ENCODE measurements at places on chromosomes 1 and 21.

DNA sequence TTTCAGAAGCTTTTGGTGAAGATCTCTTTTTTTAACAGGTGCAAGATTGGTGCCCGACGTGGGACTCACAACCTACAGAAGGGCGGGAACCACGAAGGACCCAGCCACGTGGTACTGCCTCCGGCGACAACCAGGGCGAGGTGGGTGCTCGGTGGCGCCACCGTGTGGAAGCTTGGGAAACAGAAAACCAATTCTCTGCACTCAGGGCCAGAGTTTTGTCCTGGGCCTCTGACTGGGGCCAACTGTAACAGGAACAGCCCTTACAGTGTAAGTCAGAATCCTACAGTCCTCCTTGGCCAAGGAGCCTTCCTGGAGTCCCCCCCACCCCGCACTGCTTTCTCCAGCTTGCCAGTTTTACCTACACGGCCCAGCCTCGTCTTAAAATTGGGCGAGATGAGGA is 11.6 kb upstream of the S100A7A start:
- no peak for DNase-seq

- DNase-seq, result no peak
Observed at GRCh38 chr1:46020010-46020409, 112.4 kb downstream of the PIK3R3 start.

DNA sequence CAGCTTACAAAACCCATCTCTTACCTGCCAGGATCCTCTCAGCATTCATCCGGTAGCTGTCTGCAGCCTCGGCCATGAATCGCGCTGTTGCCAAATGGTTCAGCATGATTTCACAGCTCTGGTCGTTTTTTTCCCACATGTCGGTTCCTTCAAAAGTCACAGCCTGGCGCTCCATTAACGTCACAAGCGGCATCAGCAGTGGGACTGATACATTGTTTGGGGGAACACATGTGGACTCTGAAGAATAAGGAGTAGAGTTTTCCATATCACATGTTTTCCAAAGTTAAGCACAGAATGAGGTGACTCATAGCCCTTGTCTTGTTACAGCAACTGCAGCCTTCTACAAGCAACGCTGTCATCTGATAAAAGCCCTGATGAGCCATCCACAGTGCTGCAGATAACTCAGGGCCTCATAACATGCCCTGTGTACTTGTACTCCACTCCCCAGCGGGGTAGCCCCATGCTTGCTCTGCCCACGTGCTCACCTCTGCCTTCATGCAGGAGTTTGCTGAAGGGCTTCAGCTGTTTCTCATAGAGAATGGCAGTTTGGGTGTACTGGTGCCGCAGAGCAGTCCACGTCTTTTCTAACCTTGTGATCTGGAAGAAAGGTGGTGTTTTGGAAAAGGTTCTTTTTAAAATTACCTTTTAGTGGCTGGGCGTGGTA is 114.2 kb downstream of the BCAR3 start:
- no peak for DNase-seq

GRCh38 chr21:42081138-42081537 is 10.0 kb downstream of the UMODL1 start:
- DNase-seq, result peak; percentile 53

DNA sequence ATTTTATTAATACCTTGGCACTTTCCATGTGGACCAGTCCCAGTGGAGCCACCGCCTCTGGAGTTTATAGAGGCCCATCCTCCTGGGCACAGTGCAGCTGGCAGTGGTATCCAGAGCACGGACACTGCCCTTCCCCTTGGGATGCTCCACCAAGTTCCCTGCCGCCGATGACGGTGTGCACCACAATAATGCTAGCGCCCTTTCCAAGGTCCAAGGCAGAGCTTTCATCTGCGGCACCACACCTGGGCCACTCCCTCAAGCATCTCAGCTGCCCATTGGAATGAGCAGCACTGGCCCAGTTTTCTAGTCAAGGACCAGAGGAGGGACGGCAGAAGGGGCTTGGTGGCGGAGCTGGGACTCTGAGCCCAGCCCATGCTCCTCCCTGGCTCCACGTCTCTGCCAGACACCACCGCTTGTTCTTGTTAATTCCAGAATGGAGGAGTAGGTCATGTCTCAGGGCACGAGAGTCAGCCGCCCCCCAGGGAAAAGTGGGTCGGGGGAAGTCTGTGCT is 24.5 kb downstream of the SIM2 start:
- no peak for DNase-seq

DNA sequence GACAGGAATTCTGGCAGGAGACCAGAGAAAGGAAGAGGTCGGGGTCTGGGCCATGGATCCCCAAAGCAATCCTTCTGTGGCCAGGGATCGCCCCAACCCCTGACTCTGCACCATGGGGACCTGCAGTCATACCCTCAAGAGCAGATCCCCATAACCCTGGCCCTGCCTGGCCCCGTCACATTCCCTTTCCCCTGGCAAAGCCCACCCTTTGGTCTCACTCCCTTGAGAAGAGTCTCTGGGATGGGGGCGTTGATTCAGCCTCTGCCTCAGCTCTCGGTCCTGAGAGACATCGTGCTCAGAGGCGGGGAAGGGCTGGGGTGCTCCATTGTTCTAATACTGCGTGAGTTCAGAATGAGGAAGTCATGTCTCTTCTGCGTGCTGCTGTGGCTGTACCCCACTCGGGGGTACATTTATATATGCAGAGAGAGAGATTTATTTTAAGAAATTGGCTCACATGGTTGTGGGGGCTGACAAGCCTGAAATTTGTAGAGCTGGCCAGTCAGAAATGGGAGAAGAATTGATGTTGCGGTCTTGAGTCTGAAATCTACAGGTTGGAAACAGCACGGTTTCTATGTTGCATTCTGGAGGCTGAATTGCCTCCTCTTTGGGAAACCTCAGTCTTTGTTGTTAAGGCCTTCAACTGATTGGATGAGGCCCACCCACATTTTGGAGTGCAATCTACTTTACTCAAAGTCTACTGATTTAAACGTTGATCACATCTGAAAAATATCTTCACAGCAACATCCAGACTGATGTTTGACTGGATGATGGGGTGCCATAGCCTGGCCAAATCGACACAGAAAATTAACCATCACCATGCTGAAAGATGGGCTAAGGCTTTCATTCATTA is 4.2 kb upstream of the PADI2 start:
- no peak for DNase-seq

DNA sequence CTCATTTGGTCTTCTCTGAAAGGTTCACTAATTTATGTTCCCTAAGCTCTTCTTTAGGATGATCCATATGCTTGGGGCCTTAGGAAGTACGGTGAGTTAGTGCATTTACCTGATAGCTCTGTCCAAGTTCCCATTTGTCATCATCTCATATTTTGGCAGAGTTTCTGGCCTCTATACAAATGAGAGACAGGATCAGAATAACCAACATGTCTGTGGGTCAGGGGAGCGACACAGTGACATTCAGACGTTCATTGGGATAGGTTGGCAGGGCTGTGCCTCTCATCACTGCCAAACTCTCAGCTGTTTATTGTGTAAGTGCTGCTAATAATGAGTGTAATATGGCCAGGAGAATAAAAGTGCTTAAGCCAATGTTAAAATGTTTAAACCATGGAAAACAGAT is 561.1 kb upstream of the ZRANB2 start:
- no peak for DNase-seq

GRCh38 chr1:101741910-101742309 is 254.8 kb downstream of the OLFM3 start:
- no peak for DNase-seq

DNA sequence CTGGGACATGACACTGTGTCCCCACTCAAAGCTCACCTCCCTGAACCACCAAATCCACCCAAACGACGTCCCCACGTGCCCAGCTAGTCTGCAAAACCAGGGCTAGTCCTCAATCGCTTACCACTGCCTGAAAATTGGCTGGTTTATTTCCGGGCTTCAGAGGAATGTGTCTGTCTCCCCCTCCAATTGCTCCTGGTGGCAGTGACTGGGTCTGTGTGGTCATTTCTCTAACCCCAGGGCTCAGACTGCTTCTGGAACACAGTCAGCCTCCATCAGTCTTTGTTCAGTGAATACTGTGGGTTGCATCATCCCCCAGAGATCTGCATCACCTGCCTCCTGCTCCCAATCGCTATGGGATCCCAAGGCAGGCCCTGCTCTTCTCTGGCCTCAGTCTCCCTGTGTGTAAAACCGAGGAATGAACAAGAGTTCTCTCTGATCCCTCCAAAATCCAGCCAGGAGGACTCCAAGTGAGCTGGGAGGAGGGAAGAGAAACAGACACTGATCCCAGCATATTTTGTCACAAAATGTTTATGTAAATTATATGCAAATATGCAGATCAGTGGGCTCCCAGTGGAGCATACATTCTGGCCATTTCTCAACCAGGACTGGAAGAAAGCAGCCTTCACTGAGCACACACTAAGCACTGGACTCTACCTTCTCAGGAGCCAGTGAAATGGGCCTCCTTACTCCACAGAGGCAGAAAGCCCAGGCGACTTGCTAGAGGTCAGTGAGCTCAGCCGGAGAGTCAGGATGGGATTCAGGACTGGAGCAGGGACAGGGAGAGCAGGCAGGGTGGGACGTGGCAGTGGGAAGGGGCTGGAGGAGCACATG is 20.9 kb downstream of the SDC3 start:
- DNase-seq, result no peak

DNA sequence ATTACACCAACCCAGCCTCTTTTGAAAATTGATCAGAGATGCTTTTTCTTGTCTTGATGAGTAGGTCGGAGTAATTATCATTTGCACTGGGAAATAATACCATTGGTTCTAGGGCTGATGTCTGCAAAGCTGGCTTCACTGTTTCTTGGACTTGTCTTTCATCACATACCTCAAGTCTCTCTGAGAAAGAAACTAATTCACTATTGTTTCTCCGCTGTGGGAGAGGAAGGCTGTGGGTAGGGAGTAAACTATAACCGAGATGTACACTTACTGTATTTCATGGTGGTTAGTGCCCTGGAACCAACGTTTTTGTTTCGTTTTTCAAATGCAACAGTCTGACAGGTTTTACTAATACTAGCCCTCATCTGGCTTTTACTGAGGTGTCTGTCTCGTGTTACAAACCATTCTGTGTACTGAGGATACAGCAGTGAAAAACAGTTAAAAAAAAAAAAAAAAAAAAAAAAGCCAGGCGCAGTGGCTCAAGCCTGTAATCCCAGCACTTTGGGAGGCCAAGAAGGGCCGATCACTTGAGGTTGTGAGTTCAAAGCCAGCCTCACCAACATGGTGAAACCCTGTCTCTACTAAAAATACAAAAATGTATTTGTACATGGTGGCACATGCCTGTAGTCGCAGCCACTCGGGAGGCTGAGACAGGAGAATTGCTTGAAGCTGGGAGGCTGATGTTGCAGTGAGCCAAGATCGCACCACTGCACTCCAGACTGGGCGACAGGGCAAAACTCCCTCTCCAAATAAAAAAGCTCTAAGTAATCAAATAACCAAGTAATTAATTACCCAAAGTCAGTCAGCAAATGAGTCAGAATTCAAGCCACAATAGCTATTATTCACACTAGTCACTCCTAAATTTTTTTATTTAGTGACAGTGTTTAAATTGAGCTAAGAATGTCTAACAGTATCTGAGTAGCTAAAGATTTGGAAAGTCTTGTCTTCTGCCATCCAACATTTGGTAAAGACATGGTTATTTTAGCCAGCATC is 23.3 kb downstream of the TOMM20 start:
- DNase-seq, result no peak

DNA sequence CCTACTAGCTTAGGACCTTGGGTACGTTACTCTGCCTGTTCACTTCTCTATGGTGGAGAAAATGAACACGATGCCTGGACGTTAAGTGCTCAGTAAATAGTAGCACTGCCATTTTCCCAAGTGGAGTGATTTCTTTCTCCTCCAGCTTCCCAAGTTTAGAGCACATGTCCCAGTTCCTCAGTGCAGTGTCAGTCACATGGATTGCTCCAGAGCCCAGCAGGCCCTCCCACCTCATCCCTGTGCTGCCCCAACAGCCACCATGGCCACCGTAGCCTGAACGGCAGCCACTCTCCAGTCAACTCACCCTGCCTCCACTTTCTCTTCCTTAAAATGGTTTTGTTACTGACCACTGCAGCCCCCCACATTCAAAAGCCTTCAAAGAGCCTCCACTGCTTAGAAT is 8.5 kb downstream of the STMN1 start:
- no peak for DNase-seq

- DNase-seq, result no peak
Observed at GRCh38 chr1:43962324-43962723, 7.5 kb upstream of the DPH2 start.

- DNase-seq, result peak; percentile 74
Observed at GRCh38 chr1:10733474-10734366, 62.7 kb downstream of the CASZ1 start.

- DNase-seq, result no peak
Observed at GRCh38 chr1:190328361-190328760, 149.3 kb downstream of the BRINP3 start.

- DNase-seq, result no peak
Observed at GRCh38 chr1:92096317-92096716, 16.2 kb downstream of the BTBD8 start.

DNA sequence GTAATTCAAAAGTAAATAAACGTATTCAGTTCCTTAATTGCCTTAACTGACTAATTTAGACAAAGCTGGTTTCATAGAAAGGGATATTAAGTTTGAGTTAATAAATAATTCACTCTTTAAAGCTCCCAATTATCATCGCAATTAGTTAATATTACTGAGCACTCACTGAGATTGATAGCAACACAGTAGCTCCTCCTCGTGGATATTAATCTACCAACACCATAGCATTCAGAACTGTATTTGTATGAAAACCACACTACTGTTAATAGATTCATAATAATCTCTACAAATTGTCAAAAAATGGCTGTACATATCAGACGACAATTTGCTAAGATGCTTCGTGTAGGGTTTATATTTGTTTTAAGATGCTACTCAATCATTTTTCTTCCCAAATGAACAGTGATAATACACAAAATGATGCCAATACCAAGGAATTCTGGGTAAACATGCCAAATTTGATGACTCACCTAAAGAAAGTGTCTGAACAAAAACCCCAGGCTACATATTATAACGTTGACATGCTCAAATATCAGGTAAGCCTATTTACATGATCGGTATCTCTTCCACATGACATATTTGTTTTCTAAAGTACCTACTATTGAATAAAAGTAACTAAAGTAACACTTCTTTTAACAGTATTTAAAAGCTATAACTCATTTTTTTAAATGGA is 18.8 kb upstream of the DYNLT5 start:
- no peak for DNase-seq

- peak; percentile 94 for DNase-seq
Observed at GRCh38 chr1:941588-942383, 17.3 kb downstream of the NOC2L start.

- DNase-seq, result no peak
Observed at GRCh38 chr1:3107201-3107600, 38.2 kb downstream of the PRDM16 start.
